ENCODE measurements at places on chromosomes 1 and 21.

- no peak for DNase-seq
Measured at GRCh38 chr1:232695621-232696385, 65.9 kb upstream of the SIPA1L2 start.

DNA sequence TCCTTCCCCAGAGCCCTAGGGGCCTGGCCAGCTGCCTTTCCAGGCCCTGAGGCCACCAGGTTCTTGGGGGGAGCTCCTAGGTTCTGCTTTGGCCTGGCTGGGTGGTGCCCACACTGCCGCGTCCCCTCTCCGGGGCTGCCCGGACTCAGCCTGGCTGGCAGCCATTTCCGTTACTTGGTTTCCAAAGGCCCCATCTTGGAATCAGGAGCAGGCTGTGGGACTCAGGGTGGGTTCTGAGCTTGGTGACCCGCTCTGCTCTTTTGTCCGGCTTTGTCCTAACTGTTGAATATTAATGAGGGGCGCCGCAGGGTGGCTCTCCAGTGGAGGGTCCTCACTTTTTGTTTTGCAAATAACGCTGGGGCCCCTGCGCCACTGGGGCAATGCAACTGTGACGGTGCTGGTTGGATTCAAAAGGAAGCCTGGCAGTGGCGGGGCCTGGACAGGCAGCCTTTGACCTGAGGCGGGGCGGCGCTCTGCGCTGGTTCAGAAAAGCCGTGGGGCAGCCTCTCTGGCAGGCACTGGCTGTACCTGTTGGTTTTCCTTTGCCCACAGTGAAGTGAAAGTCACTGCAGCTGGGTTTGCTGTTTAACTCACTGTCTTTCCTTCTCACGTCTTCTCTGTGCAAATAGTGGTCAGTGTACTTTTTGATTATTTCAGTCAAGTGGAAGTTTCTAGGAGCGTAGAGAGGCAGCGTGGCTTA lies 20.2 kb downstream of the SKI start:
- no peak for DNase-seq

- no peak for DNase-seq
Measured at GRCh38 chr1:29629401-29629800, 393.1 kb downstream of the PTPRU start.

DNA sequence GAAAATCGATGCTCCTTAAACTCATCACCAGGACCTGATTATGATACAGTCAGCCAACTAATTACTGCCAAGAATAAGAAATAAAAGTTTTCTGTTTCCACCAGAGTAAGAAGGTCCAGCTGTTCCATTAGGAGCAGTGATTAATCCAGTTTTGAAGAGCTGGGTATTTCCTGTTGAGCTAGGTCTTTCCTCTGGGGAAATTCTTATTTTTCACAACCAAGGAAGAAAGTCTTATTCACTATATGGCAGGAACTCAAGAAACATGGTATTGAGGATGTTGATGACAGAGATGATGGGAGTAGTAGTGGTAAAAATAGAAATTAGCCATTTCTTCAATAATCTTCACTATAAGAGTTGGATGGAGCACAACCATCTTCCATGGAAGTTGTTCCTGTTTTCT lies 374.6 kb upstream of the RUNX1 start:
- no peak for DNase-seq

- DNase-seq = no peak
Measured at GRCh38 chr1:174949645-174950044, 50.1 kb upstream of the CACYBP start.

DNA sequence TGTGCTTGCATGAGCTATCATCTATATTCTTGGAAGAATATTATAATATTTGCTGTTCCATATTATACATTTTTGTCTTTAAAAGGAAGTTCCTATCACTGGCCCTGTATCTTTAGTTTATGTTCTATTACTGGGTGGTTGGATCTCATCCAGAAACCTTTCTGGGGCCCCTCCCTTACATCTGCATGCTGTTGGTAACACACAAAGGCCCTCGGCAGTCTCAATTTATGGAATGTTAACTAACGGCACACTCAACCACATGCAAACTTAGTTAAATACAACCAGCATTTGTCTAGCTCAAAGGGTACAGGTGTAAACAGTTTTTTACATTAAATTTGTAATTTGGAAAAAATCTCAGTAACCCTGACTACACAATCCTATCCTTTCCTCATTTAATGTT lies 9.7 kb upstream of the HYI start:
- peak; percentile 73 for DNase-seq

DNA sequence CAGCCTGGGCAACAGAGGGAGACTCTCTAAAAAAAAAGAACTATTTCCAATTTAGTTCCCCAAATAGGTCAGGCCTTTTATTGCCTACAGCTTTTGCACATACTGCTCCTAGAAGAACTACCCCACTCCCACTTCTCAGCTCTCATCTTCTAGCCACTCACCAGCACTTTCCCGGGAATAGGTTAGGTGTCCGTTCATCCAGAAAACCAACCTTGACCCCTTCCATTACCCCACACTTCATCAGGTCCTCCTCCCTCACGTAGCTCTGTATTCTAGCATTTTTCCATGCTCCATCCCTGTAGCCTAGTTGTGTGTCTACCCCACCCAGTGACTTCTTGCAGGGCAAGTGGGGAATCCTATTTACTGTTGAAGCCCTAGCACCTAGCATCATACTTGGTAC lies 42.6 kb downstream of the C8B start:
- DNase-seq = no peak

DNA sequence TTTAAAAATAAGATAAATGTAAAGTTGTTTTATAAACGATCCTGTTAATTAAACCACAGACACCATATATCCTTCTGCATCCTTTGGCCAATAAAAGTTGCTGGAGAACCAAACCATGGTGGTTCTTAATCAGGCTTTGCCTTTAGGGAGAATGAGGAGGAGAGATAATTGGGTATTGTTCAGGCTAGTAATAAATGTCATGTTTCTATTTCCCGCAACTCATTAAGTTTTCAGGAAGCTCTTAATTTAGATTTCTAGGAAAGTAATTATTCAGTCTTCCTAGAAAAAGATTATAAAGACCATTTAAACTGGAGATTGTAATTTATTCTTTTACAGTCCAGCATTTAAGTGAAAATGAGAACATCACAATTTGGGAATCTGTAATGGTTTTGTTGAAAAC lies 34.5 kb downstream of the RAB4A start:
- no peak for DNase-seq

DNA sequence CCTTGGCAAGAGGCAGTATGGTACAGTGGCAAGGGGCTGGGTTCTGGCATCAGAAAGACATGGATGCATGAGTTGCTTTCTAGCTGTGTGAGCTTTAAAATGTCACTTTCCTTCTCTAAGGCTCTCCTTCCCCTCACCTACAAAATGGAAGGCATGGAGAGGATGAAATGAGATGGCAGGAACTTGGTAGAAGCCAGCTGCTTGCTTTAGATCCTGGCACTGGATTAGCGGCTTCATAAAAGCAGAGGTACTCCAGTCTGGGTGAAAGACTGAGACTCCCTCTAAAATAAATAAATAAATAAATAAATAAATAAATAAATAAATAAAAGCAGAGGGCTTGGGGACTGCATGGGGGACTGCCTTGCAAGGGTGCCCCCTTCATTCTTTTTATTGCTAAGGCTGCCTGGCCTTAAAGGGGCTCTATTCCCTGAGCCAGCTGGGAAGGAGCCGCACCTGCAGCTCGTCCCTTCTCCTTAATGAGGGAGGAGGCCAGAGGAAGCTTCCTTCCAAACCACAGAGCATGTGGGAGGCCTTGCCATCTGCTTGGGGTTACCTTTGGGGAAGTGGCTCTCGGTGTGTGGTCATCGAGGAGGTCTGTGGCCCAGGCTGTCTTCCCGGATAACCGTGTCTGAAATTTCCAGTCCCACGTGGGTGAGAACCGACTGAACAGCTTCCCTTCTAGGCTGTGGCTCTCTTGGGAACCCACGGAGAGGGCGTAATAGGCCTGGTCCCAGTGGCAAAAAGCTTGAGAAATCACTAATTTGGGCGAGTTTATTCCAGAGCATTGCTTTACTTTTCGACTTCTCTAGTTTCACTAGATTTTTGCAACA lies 2.0 kb upstream of the ATP13A2 start:
- DNase-seq = peak; percentile 64

DNA sequence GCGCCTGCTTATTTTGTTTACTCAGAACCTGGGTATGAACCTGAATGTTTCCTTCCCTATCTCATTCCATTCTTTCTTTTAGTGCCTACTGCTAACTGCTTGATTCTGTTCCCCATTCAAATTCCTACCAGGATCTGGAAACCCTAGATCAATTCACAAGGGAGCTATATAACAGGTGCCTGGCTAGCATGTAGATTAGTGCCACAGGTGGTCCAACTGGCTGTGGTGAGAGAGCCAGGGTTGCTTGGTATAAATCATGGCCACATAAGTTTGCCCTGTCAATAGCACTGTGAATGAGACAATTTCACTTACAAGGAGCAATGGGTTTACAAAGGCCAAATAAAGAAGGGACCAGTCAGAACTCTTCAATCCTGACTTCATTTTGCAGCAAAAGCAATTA lies 6.6 kb upstream of the PRPF38B start:
- no peak for DNase-seq

All from hematopoietic multipotent progenitor cell treated with erythropoietin and hydrocortisone succinate and interleukin-3 and kit ligand, for 6 days (in vitro differentiated cells).